K562 (cell line): ENCODE measurements at places on chromosomes 3 and 15. TPM values are rescaled to one million over a fixed set of nuclear protein-coding genes. Genes with fewer than 3 reads are reported as not detected.

Gene CLDN16
- 0.04 TPM in 1 of 2 replicates, not detected in the other for polyA plus RNA-seq

Gene INKA1
- polyA plus RNA-seq: 11.2 and 12.8 TPM in 2 replicates

Gene MASP1
- not detected in 2 replicates for polyA plus RNA-seq

Gene SLC27A2
- 16.6 and 27.7 TPM in 2 replicates for polyA plus RNA-seq

Gene CFAP161
- 62.1 and 79.4 TPM in 2 replicates for polyA plus RNA-seq

Gene ESYT3
- not detected in 2 replicates for polyA plus RNA-seq

Gene DLL4
- 0.30 and 0.89 TPM in 2 replicates for polyA plus RNA-seq

Gene SYNPR
- not detected in 2 replicates for polyA plus RNA-seq

Gene MGA
- 8.9 and 9.7 TPM in 2 replicates for polyA plus RNA-seq

Gene PLCD1
- polyA plus RNA-seq: 116 and 140 TPM in 2 replicates

GRCh38 chr15:79593119-79593869 lies 161.2 kb downstream of the MINAR1 start:
- DNase-seq: no peak

DNA sequence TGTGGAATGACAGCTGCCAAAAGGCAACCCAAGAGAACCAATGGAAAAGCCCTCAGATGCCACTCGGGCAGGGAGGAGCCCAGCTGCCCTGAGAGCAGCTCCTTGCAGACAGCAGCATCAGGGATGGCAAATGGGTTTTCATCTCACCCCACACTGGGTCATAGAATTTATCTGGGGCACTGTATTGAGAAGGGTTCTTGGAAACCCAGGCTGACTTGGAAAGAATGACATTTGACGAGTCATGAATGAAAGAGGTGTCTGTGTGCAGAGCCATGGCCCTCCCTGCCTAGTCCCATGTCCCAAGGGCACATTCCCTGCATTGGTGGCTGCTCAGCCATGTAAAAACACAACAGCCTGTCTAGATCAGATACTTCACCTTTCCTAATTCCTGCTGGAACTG lies 157.9 kb upstream of the BHLHE40 start:
- no peak for DNase-seq

DNA sequence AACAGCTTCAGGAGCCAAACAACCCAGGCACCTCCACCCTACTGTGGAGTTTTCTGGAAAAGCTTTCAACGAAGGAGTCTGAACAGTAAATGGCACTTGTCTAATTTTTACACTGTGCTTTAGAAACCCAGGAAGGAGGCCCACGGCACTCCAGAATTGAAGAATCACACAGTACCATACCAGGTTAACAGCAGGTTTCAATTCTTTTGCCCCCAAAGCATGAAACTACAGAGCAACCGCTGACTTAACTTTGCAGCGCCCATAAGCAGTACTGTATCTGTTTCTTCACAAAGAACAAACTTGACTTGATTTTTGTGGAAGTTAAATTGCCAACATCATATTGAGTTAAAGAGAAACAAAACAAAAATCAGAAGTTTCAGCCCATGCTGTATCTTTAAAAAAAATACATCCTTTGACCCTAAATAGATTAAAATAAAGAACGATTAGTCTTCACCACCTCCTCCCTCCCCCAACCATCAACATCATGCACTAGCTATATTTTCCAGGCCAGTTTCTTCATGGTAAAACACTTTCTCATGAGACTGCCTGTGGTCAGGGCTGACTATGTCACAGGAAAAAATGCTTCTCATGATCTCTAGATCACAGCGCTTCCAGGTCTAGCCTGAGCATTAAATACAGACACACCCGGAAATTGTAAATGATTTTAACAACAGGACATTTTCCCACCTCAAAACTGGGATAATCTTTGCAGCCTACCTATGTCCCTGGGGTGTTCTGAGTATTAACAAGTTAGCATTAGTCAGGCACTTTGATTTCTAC lies 456.3 kb downstream of the FOXP1 start:
- peak; percentile 13 for DNase-seq

DNA sequence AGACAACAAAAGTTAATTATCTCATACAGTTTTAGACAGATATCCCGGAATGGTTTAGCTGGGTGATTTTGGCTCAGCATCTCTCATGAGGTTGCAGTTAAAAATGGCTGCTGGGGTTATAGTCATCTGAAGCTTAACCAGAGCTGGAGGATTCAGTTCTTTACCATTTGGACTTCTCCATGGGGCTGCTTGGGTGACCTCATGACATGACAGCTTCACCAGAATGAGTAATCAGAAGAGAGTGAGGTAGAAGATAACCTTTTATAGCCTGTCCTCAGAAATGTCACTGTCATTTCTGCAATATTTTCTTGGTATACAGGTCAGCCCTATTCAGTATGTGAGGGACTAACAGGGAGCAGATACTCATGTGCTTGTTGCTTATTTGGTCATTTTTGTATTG lies 30.9 kb downstream of the TFG start:
- peak; percentile 13 for DNase-seq

DNA sequence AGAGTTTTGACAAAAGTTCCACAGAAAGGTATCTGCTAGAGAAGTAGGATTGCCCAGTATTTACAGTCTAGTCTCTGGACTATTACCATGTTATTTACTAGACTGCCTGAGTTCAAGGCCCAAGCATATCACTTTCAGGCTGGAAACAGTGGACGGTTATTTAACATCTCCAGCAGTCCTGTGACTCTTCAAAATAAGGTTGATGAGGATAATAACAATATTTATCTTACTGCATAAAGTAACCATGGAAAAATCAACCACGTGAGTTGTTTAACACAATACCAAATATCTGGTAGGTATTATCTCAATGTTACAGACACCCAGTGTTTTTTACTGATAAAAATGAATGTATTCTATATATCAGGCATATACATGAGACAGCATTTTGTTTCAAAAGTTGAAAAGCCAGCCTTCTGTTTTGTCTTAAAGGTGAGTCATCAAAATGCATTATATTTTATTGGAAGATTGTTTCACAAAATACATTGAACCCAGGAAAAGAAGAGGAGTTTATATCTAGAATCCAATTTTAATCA lies 535.8 kb downstream of the TBL1XR1 start:
- DNase-seq: peak; percentile 36

GRCh38 chr3:36693670-36694069 lies 70.7 kb downstream of the DCLK3 start:
- no peak for DNase-seq

DNA sequence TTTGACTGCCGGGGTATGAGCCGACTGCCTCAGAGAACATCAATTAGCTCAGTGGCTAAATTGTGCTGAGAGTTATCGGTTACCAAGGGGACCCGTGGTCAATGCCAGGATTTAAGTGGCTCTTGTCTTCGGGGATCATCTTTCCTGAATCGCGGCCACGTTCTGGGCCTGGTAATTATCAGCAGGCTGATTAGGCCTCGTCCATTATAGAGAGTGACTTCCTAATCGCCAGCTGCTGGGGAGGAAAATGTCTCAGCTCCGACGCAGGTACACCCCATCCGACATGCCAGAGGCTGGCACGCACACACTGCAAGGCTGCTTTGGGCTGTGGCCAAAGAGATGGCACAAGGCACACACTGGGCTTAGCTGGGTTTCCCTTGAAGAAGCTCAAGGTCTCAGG lies 10.6 kb downstream of the TRH start:
- DNase-seq: no peak

GRCh38 chr3:14640157-14640562 lies 11.4 kb upstream of the CCDC174 start:
- peak; percentile 32 for DNase-seq

- DNase-seq: no peak
Observed at GRCh38 chr15:95840004-95840403, 490.5 kb upstream of the NR2F2 start.

GRCh38 chr3:31873254-31873820 lies 107.7 kb downstream of the OSBPL10 start:
- DNase-seq: no peak
